ENCODE measurements at places on chromosomes 1 and 21.

GRCh38 chr1:243730487-243731150, 119.4 kb downstream of the AKT3 start:
- no peak for DNase-seq

DNA sequence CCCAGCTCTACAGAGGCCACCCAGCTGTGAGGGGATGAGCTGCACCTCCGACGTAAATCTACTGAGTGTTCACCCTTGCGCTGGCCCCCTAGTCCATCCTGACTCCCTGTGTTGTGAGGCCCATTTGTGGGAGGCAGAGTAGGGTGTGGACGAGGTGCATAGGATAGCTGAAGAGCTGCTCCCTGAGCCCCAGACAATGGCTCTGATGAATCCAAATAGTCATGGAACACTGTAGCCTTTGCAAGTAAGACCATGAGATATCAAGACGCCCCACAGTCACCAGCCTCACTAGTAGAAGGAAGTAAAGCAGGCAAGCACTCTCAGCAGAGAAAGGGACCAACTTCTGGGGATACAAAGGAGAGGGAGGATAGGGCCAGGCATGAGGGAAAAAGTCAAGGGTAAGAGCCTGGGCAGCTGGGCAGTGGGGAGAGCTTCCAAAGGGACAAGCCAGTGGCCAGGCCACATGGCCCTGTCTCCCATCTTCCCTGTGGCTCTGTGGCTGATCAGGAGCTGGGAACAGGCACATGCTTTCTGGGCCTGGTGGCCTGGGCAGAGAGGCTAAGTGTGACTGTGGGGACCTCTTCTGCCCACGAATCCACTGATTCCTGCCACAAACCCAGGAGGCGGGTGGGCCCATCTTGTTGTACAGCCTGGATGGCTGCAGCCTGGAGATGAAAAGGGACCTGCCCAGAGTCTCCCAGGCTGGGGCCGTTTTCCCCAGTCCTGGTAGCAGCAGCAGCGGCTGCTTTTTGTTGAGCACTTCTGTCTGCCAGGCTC, 55.5 kb upstream of the EPS8L3 start:
- DNase-seq = no peak

GRCh38 chr1:175644018-175644417, 99.4 kb downstream of the TNR start:
- no peak for DNase-seq

DNA sequence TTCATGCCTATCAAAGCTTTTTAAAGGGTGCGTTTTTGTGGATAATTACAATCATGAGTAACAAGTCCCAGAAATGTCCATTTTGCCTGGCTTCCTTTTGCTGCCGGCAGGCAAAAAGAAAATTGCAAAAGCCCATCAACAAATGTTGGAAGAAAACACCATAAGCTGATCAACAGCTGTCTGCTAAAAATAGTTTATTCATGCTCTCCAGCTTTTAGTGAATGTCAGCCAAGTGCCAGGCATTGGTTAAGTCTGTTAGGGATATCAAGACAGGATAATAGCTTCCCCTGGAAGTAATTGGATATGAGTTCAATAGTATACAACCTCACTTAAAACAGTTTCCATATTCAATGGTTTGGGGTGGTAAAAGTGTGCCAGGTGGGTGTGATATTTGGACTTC, 13.6 kb upstream of the AGMAT start:
- DNase-seq = no peak

All from stimulated activated CD4-positive, alpha-beta T cell treated with anti-CD3 and anti-CD28 coated beads, Interleukin-1b, Interleukin-23, amount 100 ng/mL, for 1 hour (primary cell).